ENCODE measurements at places on chromosomes 1 and 21.

DNA sequence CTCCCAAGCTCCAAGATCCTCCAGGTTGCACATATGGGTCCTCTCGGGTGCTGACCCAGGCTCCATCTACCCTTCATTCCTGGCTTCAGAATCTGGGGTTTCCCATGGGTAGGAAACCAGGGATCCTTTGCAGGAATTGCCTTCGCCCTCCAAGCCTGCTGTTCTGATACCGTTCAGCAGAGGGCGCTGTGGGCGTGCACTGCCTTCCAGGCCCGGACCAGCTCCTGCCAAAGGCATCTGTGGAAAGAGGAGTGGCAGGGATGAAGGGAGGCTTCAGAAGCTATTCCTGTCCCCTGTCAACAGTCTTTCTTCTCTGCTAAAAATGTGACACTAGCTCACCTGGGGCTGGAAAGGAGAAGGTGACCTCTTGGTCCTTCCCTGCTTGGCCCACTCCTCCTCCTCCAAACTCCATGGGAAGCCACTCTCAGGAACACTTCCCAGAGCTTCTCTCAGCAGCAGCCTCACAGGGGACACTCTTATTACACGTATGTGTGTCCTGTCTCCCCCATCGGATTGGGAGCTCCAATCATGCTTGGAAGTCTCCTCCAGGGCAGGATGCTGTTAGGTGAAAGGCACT, 71.2 kb downstream of the VWA5B1 start:
- DNase-seq: peak; percentile 26

DNA sequence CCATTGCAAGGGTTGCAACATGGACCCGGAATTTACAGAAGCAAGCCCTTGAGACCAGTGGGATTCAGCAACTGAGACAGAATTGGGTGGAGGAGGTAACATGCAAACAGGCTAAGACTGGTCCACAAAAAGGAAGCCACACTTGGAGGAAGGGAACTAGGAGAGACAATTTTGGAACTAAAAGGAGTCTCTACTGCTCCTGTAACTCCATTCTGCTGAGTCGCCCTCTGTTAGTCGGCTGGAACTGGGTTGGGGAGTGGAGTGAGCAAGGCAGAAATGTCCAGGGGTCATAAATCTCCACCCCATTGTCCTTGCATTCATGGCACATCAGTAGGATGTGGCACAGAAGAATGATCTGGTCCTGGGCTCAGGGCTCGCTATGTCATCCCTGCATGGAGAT, 5.1 kb downstream of the LAMB3 start:
- DNase-seq: no peak

GRCh38 chr1:26786437-26787380, 1.0 kb upstream of the PIGV start:
- DNase-seq: peak; percentile 42

GRCh38 chr1:21490774-21491487, 18.3 kb upstream of the ALPL start:
- DNase-seq: peak; percentile 54

GRCh38 chr1:155977690-155978324, 540 bp downstream of the ARHGEF2 start:
- peak; percentile 35 for DNase-seq

- DNase-seq: no peak
Measured at GRCh38 chr1:111475701-111476100, 1.9 kb downstream of the C1orf162 start.

DNA sequence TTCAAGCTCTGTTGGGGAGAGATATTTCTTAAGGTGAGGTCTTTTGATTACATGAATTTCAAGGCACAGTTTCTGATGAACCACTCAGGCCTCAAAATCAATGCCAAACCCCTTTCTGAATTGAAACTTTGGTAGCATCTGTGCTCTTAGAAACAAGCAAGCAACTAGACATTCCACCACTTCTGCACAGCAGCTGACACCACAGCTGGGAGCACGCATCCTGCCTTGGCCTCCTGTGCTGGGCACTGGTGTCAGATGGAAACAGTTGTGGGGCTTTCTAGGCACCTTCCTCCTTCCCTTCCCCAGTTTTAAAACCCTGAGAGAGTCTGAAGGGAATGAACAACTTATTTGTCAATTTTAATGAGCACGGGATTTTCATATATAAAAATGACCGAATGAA, 360.2 kb downstream of the ADGRL2 start:
- no peak for DNase-seq

GRCh38 chr1:24226749-24227148, 39.7 kb upstream of the IFNLR1 start:
- no peak for DNase-seq

DNA sequence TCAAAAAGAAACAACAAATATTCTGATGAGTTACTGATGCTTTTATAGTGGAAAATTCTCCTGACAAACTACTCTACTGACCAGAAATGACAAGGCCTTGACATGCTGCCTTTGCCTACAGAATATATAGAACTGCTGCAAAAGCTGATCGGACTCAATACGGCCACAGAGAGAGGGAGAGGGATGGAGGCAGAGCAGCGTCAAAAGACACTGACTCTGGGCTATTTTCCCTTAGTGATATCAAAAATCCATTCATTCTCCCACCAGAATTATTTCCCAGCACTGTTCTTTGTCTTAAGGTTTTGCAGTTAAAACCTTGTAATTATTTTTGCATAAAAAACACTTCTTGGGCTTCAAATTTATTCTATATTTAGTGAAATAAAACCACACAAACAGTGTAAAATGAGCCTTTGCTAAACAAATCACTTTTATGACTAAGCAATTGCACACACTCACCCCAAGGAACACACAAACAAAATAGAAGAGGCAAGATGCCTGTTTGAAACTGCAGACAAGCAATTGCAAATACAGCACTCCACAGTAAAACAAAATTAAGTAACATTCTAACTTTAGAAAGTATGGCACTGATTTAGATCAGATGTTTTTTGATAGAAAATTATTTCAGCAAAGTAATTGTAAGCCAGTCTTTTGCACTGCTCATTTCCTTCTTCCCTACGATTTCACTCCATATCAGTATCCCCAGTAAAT, 1036.4 kb downstream of the ADGRL2 start:
- DNase-seq: no peak

Data from RPMI8226 (cell line).